ENCODE measurements at places on chromosomes 6 and 20.

DNA sequence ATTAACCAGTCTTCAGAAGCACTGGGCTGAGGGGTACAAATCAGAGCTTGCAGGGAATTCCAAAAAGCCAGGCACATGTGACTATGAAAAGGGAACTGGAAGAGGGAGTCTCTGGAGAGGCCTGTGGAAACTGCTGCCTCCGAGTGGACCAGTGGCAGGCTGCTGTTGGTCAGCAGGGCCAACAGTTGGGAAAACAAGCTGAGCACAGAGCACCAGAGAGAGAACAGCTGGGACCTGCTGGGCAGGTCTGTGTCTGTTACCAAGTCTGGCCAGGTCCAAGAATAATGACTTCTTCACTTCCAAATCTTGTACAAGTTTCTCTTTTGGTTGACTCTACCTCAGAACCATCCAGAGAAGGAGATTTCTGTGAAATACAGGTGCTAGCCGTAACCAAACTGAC lies 81.4 kb downstream of the LIN28B start:
- no peak for DNase-seq

GRCh38 chr6:107594736-107595135 lies 104.8 kb downstream of the SOBP start:
- DNase-seq: no peak

GRCh38 chr6:54112151-54112650 lies 958 bp downstream of the MLIP start:
- no peak for DNase-seq

DNA sequence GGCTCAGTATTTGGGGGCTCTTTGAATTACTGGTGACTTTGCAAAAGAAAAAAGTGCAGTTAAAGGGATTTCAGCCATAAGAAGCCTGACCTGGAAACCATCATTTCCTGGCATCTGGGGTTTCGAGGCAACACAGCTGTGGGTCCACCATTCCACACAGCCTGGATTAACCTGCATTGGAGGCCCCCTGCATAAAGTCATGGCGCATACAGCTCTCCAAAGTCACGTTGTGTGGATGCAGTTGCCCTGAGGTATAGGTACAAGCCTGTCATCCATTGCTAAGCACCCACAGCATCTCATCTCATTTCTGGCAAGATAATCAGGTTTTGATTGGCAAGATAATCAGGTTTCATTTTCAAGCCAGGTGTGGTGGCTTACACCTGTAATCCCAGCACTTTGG lies 54.5 kb upstream of the TAGAP start:
- no peak for DNase-seq

GRCh38 chr20:34180460-34181120 lies 60.6 kb upstream of the ASIP start:
- DNase-seq: no peak

DNA sequence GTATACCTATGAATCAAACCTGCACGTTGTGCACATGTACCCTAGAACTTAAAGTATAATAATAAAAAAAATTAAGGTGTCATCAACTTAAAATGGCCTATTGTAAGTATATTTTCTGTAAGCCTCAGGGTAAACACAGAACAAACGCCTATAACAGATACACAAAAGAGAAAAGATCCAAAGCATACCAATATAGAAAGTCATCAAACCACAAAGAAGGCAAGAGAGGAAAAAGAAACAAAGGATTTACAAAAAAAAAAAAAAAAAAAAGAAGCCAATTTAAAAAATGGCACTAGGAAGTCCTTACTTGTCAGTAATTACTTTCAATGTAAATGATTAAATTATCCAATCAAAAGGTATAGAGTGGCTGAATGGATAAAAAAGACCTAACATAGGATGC lies 24.6 kb upstream of the ASF1A start:
- no peak for DNase-seq

DNA sequence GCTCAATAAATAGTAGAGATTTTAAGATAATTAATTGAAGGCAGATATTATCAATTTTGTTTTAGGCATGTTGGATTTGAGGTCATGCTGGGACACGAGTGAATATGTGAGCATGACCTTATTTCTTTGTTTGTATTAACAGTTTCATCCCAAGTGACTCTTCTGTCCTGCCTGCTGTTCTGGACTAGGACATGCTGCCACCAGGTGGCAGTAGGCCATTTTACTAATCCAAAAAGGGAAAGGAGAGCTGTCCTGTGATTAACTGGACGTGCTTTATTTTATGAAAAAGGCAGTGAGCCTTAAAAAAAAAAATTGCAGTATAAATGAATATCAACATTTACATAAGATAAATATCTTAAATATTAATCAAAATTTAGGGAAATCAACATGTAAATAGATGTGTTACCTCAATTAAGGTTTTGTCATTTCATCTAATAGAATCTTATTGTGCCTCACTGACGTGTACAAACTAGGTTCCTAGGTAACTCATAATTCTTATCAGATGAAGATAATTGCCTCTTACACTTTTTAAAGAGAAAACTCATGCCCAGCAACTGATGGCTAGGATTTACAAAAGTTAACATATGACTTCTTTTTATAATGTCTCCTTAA lies 49.8 kb downstream of the FRK start:
- DNase-seq: no peak
